ENCODE measurements at places on chromosomes 7 and 10. TPM values are rescaled to one million over a fixed set of nuclear protein-coding genes. Genes with fewer than 3 reads are reported as not detected.

DNA sequence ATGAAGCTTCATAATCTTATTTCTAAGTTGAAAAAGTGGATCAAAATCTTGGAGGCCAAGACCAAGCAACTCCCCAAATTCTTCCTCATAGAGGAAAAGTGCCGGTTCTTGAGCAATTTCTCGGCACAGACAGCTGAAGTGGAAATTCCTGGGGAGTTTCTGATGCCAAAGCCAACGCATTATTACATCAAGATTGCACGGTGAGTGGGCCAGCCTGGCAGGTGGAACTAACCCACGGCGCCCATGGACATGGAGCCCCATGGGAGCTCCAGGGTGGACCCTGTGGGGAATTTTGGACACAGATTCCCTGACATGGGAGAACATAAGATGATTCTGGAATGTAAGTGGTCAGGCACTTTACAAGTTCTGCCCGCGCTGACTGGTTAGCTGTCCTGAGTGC lies 125.9 kb downstream of the TRRAP start:
- H3K4me1 ChIP-seq = no peaks in the 10 kb centered on the region
- peaks cover 25% of the 10 kb centered on the region for H3K36me3 ChIP-seq
- DNase-seq = no peak
- no peaks in the 10 kb centered on the region for H3K27me3 ChIP-seq
- H3K27ac ChIP-seq = no peak overlapping the region

DNA sequence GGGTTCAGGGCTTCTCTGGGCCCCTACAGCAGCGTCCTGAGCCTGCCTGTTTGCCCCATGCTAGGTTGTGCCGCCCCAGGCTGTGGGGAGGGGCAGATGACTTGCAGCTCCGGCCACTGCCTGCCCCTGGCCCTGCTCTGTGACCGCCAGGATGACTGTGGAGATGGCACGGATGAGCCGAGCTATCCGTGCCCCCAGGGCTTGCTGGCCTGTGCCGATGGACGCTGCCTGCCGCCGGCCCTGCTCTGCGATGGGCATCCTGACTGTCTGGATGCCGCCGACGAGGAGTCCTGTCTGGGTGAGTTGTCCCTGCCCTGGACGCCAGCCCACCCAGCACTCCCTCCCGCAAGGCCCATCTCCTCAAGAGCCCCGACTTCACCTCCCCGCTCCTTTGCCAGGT lies 15.7 kb upstream of the ZNF467 start:
- no peaks in the 10 kb centered on the region for H3K4me1 ChIP-seq
- no peak for DNase-seq
- H3K27me3 ChIP-seq = peaks cover 2% of the 10 kb centered on the region
- H3K4me3 ChIP-seq = no peak overlapping the region
- no peaks in the 10 kb centered on the region for H3K36me3 ChIP-seq
- no peak overlapping the region for H3K27ac ChIP-seq

AUTS2 gene
- 1.9 TPM for polyA plus RNA-seq

DNA sequence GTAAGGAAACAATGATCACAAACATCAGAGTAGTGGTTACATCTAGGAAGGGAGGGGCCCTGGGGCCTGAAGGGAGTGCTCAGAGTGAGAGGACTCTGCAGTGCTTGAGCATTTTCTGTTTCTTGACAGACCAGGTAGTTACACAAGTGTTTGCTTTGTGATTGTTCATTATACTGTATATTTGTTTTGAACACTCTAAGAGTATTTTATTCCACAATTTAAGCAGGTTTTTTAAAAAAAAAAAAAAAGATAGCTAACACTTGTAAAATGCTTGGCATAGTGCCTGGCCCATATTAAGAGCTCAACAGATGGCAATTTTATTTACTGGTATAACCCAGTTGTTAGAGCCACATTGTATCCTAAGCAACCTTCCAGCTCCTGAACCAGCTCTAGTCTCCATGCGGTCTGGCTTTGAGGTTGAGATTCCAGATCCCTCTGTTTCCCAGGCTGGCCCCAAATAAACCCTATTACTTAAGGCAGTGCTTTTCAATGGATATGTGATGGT lies 20.1 kb upstream of the ATXN7L1 start:
- no peak overlapping the region for H3K27ac ChIP-seq
- DNase-seq = no peak
- H3K27me3 ChIP-seq = no peaks in the 10 kb centered on the region
- H3K4me3 ChIP-seq = no peak overlapping the region

Data from immature natural killer cell (primary cell).